ENCODE measurements at places on chromosomes 2 and 18.

DNA sequence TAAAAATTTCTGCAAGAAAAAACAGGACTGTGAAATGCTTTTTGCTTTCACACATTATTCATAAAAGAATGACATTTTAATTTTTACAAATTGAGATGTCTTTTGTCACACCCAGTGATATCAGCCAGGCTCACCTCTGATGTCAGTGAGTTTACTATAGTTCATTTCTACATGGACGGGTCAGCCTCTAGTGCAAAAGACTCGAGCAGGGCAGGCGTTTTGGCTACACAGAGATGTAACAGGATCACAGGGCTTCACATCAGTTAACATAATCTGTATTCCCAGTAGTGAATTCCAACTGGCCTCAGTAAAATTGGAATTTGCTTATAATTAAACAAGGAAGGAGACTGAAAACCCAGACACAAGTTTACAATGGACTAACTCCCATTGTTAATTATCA is 275.6 kb upstream of the ZSWIM2 start:
- DNase-seq: no peak

DNA sequence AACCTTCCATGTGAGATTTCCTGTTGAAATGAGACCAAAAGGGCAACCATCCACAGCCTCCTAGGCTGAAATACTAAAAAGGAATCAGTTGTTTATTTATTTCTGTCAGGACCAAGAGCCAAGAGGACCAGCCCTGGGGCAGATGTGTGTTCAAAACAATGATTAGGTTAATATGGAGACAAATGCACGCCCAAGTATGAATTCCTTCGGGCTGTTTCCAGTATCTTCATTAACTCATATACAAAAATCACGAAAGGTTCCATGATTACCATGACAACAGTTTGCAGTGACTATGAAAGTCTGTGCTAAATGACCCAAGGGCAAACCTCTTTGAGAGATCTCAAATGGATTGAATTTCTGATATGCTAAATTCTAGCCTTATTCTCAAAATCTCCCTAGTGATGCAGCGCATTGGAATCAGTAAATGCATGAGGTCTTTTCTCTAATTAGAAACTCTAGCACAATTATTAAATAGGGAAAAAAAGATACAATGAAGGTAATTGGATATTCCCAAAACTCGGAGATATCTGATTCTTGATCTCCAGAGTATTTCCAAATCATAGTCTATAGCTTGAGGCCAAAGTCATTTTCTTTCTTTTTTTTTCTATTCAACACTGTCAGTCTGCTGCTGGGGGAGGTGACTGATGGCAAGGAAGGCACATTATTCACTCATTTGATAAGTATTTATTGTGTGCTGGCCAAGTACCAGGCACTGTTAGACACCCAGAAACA is 35.6 kb downstream of the VIT start:
- peak; percentile 10 for DNase-seq

- no peak for DNase-seq
Measured at GRCh38 chr2:114464961-114465706, 22.7 kb downstream of the DPP10 start.

DNA sequence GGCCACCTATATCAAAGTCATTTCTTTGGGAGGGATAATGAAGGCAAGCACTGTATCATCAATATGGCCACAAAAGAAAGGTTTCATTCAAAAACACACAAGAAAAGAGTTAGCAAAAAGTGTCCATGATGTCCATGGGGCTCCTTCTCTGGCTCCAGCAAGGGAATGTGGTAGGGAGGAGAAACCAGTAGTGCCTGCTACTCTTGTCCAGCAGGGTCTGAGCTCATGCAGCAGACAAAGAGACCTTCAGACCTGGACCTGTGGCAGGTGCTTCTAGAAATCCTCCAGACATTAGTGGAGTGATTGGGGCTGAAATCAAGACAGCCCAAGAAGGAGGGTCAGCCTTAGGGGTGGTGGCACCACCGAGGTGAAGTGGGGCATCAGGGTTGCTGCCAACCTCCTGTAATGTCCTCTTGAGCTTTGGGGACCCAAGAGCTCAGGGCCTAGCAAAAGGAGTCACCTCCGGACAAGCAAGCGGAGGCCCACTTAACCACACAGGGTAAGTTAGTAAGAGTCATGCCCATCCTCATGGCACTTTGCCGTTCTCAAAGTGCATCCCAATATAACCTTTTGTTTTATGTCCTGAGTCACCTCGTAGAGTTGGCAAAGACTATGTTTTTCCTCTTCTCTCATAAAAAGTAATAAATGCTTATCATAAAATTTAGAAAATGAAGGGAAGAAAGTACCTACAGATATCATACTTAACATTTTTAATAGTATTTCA is 112.6 kb upstream of the YPEL5 start:
- DNase-seq: no peak
